ENCODE measurements at places on chromosomes 2 and 18. TPM values are rescaled to one million over a fixed set of nuclear protein-coding genes. Genes with fewer than 3 reads are reported as not detected.

GRCh38 chr2:70440621-70441020, 113.0 kb downstream of the TGFA start:
- no peak for DNase-seq

- no peak for DNase-seq
Measured at GRCh38 chr2:53508667-53509066, 258.9 kb upstream of the CHAC2 start.

- DNase-seq: peak; percentile 49
Measured at GRCh38 chr18:11909591-11910026, 1.5 kb upstream of the MPPE1 start.

DNA sequence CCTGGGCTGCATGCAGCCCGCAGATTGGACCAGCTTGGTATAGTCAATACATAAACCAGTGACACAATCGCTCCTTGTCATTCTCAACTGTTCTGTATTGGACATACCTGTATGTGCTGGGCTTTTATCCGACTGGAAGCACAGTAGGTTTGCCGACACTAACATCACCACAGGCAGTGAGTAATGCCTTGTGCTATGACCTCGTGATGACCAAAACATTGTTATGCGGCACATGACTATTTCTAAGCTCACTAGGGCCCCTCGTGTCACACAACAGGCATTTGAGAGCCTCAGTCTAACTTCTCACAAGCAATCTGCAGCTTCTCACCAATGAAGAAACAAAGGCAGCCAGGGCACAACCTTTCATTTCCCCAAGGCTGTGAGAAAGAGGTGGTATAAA, 320.8 kb downstream of the AFF3 start:
- peak; percentile 41 for DNase-seq

GRCh38 chr2:1784986-1785617, 40.8 kb upstream of the PXDN start:
- no peak for DNase-seq

DNA sequence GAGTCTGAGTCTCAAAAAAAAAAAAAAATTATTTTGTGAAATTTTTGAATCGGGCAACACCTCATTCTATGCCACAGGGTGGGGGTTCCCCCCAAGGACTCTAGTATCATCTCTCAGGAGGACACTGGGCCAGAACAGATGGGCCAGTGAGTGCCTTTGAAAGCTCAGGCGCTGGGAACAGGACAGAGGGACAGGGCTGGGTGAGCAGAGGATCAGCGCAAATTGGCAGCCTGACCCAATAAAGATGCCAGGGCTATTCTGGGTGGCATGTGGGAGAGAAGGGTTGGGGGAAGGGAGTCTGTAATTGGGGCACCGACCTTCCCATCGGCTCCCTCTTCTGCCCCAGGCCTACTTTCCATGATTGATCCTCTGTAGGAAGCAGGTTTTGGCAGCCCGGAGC, 44.0 kb downstream of the KIF3C start:
- DNase-seq: no peak

DNA sequence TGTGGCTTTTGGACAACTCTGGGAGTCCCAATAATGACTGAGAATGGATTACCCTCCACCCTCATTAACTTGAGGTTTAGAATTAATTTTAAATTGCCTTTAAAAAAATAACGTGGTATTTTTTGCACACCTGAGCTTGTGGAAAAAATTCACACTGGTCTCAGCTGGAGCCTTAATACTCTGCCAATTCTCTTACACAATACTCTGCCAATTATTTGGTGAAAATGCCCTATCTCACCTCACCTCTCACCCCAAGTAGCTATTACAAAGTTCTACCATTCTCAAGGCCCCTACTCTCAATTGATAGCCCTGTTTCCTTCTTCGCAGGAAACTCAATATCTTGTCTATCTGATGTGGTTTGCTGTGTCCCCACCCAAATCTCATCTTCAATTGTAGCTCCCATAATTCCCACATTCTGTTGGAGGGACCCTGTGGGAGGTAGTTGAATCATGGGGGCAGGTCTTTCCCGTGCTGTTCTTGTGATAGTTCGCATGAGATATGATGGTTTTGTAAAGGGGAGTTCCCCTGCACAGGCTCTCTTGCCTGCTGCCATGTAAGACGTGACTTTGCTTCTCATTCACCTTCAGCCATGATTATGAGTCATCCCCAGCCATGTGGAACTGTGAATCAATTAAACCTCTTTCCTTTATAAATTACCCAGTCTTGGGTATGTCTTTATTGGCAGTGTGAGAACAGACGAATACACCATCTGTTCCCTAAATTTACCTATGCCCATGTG, 27.4 kb upstream of the C2orf69 start:
- no peak for DNase-seq

DNA sequence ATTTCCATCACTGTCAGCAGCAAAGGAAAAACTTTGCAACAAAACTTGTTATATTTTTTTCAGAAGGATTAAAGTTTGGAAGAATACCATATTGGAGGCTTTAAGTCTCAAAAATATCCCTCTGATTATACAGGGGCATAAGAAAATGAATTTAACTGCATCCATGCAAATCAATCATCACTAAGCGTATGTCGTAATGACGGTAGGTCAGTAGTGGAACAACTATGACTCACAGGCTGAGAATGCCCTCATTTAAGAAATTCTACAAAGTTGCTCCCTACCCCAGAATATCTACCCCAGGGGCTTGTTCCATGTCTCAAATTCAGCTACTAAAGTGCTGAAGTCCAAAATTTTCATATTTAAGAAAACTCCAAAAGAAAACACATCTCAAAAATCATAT, 12.5 kb upstream of the NAB1 start:
- peak; percentile 70 for DNase-seq

GRCh38 chr18:70559446-70559845, 270.6 kb downstream of the SOCS6 start:
- DNase-seq: no peak

GRCh38 chr2:148209603-148210002, 188.7 kb downstream of the MBD5 start:
- DNase-seq: peak; percentile 2

GRCh38 chr2:174327021-174327840, 7.5 kb upstream of the SP9 start:
- DNase-seq: no peak

DNA sequence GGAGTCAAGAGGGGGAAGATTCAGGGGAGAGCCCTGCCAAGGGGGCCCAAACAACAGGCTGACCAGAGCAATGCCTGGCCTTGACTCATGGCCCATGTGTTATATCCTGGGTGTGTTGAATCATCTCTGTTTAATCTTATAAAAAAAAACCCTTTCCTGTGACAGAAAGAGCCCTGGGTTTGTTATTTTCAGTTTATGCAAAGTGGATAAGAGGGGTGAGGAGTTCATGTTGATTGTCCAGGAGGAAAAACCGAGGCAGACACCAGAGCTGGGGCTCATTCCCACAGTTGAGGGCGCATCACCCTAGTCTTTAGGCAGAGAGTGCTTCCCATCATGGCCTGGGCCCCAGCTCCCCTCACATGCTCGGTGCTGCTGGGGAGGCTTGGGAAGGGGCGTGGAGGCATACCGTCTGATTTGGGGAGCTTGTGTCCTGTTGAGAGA, 30.9 kb upstream of the IL37 start:
- DNase-seq: no peak

- no peak for DNase-seq
Measured at GRCh38 chr18:8703092-8703709, 2.2 kb upstream of the MTCL1 start.

GRCh38 chr18:58396144-58396543, 232.7 kb downstream of the ALPK2 start:
- DNase-seq: no peak

DNA sequence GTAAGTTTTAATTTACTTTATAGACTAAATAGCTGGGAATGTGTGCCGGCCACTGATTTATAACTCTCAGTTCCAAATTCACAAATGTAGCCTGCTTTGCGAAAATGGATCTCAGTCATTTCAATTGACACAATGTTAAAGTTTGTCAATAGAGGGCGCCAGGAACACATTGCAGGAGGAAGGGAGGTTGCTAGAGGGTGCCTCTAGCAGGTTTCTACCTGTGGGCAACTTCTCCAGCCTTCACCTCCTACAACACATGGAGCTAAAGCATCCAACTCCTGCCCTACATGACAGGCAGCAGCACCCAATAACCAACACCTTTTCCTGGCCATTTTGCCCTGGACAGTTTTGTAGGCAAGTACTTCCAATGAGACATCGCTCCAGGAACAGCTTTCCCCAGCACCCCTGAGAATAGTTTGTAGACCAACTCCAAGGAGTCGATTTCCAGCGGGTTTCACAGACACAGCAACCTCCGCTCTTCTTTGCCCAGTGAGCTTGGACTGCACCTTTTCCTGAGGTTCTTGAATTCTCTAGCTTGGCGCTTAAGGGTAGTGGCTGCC, 784.8 kb upstream of the CDH2 start:
- peak; percentile 43 for DNase-seq

DNA sequence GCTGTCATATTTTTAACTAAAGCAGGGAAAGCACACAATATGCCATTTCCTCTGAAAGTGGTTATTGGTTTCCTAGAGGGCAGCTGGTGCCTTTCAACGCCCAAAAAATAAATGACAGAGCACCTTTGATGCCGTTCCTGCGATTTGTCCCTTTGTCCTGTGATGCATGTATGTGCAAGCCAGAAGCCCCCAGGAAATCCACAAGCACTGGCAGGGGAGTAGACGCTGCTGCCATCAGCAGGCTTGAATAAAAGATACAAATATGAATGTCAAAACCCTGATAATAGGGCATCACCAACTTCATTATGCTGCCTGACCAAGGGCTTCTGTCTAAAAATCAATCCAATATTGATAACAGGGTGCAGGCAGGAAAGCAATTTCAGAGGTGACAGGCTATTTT, 246.1 kb downstream of the FBXO15 start:
- no peak for DNase-seq

- DNase-seq: no peak
Measured at GRCh38 chr2:198102856-198103255, 298.5 kb downstream of the PLCL1 start.

DNA sequence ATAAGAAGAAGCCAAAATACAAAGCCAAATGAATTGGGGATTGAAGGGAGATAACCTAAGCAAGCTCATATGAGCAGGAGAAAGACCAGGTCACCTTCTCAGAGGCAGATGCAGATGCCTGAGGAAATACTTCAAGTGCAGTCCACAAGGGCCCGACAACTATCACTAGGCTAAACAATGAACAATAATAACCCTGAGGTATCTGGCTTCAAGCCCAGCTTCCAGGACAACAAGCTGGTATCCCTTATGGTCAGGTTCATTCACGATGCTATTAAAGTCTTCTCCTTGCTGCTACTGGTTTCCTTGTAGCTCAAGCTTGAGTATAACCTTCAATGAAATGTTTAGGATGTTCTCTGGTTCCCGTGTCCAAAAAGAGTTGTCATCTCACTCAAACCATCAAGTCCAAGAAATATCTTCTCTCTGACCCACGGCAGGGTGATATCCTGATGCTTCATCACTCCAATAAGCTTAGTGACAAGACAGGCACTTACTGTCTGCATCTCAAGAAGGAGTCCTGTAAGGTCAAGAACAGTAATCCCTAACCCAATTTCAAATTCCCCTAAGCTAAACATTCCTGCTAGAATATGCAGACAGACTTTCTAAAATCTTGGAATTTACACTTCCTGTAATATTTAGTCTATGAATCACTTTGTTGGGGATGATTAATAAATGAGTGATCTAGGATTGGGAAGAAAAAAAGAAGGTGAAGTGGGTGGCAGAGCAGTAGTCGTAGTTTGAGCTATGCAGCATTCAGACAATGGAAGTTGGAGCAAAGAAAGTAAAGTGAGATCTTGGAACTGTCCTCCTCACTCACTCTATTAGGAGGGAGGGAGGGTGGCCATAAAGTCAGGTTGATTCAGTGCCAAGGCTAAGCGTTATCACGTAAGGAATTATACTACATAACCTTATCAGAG, 33.1 kb downstream of the CHN1 start:
- DNase-seq: peak; percentile 96

- no peak for DNase-seq
Measured at GRCh38 chr2:153477636-153478288, 800 bp downstream of the RPRM start.

DNA sequence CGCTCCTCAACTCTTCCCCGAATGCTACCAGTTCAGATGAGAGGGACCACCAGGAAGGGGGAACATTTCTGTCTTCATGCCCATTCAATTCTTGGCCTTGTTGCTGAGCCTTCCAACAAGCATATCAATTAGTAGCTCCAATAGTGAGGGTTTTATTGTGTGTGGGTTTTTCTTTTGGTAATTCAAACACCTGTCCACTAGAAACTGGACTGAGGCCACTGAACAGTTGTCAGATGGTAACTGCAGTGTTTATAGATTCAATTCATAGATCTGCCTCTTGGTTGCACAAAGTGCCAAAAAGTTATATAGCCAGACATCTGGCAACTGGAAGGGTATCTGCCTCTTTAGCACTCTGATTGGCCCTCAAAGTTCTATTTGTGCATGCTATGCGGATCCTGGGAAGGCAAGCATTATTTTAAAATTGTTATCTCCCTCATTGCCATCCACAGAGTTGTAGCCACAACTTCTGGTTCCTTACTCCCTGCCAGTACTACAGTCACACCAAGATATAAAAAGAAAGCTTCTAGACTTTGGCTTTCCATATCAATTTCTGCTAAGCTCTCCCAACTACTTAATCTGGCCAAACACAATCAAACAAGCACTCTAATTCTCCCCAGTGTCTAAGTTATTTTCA, 83.3 kb upstream of the ZNF521 start:
- no peak for DNase-seq

- no peak for DNase-seq
Measured at GRCh38 chr2:241445426-241445825, 63.0 kb downstream of the STK25 start.

GRCh38 chr2:101879466-101879865, 112.3 kb upstream of the IL1R2 start:
- DNase-seq: no peak

DNA sequence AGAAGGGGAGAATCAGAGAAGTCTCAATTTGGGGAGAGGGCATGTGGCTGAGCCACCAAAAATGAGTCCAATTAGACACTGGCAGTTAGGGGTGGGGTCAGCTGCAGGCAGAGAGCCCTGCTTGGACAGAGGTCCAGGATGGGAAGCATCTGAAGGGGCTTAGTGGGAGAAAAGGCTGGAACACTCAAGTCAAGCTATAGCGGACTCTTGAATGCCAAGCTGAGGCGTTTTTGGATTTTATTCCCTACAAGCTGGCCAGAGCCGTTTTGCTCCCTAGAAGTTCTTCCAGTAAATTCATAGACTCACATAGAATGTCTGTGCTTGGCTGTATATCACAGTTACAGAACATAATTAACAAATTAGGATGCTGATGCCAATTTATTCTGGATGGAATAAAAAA, 172.8 kb downstream of the ACOXL start:
- DNase-seq: no peak

- DNase-seq: peak; percentile 58
Measured at GRCh38 chr18:62282188-62282629, 42.9 kb upstream of the TNFRSF11A start.

- peak; percentile 71 for DNase-seq
Measured at GRCh38 chr2:176001281-176001915, 669 bp downstream of the LNPK start.

Gene VWA3B
- polyA plus RNA-seq: not detected

Gene HOXD3
- 3.3 TPM for polyA plus RNA-seq

Gene CHN1
- polyA plus RNA-seq: 20.1 TPM

Gene PTPN18
- 39.4 TPM for polyA plus RNA-seq

Gene HTR2B
- 0.88 TPM for polyA plus RNA-seq

Gene PARD3B
- polyA plus RNA-seq: 2.2 TPM

Gene FBXO41
- 0.88 TPM for polyA plus RNA-seq

Gene C1QL2
- polyA plus RNA-seq: not detected

Gene GPR35
- 0.18 TPM for polyA plus RNA-seq

Gene FAM237A
- polyA plus RNA-seq: not detected

Gene TTC21B
- 8.0 TPM for polyA plus RNA-seq

Gene LINC00305
- polyA plus RNA-seq: not detected

Gene CTLA4
- polyA plus RNA-seq: not detected

Gene CAVIN2
- polyA plus RNA-seq: 210 TPM

Gene C2orf80
- not detected for polyA plus RNA-seq

Gene ACMSD
- not detected for polyA plus RNA-seq

Gene FOXD4L1
- polyA plus RNA-seq: 0.06 TPM

Gene SKOR2
- polyA plus RNA-seq: not detected

Gene IDH1
- 63.1 TPM for polyA plus RNA-seq

All from endothelial cell of umbilical vein (primary cell).